ENCODE measurements at places on chromosomes 16 and 17. TPM values are rescaled to one million over a fixed set of nuclear protein-coding genes. Genes with fewer than 3 reads are reported as not detected.
A peak's percentile ranks its signal among the peaks of the same experiment; 100 is the strongest.

DNA sequence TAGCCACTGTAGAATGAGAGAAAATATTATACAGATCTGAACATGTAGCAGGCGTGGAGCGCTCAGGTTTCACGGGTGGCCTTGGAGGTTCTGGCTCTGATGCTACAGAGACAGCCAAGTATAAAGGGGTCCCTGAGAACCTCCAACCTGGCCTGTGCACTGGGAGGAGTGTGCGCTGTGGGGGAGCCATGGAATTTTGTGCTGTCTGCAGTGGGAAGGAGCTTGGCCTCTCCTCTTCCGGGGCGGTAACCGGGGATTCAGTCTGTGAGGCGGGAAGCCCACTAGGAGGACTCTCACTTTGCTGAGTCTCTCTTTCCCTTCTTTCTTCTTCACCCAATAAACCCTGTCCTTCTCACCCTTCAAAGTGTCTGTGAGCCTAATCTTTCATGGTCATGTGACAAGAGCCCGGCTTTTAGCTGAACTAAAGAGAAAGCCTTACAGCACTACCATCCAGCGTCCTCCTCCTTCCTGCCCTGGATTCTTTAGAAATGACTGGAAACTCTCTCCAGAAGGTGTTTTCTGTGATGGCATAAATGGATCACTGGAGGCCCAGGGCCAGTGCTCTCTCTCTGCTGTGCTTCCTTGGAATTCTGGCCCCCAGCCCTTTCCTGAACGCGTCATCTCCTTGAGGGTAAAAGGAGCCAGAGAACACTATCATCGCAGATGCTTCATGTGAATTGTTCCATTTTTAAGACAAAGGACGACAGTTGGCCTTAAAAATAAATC, 232.1 kb upstream of the CACNG5 start:
- H3K4me1 ChIP-seq, result peaks cover 4% of the 10 kb centered on the region
- no peaks in the 10 kb centered on the region for H3K27me3 ChIP-seq

DNA sequence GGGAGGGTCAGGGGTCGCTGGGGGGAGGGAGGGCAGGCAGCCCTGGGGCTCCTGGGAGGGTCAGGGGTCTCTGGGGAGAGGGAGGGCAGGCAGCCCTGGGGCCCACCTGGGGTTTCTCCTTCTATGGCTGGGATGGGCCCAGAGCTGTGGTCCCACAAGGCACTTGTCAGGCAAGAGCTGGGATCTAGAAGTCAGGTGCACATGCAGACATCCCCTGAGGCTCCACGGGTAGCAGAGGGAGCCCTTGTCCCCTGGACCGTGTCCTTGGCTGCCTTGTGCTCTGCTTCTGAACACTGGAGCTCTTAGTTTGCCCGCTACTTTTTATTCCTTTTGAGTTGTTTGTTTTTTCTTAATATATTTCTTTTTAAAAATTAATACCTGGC, 1.8 kb downstream of the TUBB3 start:
- no peak overlapping the region for H3K4me3 ChIP-seq
- H3K36me3 ChIP-seq, result no peaks in the 10 kb centered on the region

The KRT12 gene
- not detected for total RNA-seq

GRCh38 chr17:16945663-16946218, 26.2 kb downstream of the TNFRSF13B start:
- no peaks in the 10 kb centered on the region for H3K36me3 ChIP-seq
- H3K27me3 ChIP-seq, result no peaks in the 10 kb centered on the region
- DNase-seq, result peak; percentile 11
- H3K4me1 ChIP-seq, result no peaks in the 10 kb centered on the region
- H3K27ac ChIP-seq, result no peak overlapping the region

DNA sequence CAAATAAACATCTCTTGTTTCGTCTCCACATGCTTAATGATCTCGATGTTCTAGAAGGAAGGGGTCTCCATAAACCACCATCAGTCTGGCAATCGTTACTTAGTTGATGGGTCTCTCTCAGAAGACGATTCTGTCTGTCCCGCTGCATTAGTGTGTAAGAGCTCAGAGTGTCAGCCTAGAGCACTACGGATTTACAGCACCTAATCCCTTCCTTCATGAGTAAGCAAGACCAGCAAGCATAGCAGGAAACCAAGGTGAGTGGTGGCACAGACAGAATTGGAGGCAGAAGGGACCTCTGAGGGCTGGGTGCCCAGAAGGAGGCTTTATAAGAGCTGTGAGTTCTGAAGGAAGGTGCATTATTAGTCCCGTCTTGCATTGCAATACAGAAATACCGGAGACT, 440.1 kb downstream of the RBFOX1 start:
- H3K27me3 ChIP-seq, result no peaks in the 10 kb centered on the region
- H3K4me3 ChIP-seq, result no peak overlapping the region
- no peaks in the 10 kb centered on the region for H3K4me1 ChIP-seq
- no peak overlapping the region for H3K27ac ChIP-seq
- no peaks in the 10 kb centered on the region for H3K36me3 ChIP-seq

The RSAD1 gene
- total RNA-seq, result 30.6 TPM

DNA sequence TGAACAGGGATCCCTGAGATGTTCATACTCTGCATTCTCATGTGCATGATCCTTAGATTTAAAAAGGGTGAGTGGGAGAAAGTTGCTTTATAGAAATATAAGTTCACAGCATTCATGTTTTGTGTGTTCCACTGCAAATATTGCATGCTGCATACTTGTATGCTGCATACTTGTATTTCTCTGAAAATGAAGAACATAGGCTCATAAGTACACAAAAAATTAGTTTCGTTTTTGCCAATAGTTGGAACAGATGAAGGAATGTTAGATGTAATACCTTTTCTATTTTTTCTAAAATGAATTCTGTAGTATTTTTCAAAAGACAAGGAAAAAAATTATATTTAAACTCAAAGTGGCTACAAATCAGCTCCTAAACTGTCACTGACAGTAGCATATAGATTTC, 79.0 kb downstream of the NFAT5 start:
- peaks cover 7% of the 10 kb centered on the region for H3K36me3 ChIP-seq
- H3K27me3 ChIP-seq, result no peaks in the 10 kb centered on the region
- DNase-seq, result no peak
- no peak overlapping the region for H3K4me3 ChIP-seq

- H3K36me3 ChIP-seq, result no peaks in the 10 kb centered on the region
- H3K27me3 ChIP-seq, result no peaks in the 10 kb centered on the region
- DNase-seq, result no peak
- H3K4me3 ChIP-seq, result no peak overlapping the region
Observed at GRCh38 chr16:30509081-30509765, 17.1 kb downstream of the ZNF768 start.

DNA sequence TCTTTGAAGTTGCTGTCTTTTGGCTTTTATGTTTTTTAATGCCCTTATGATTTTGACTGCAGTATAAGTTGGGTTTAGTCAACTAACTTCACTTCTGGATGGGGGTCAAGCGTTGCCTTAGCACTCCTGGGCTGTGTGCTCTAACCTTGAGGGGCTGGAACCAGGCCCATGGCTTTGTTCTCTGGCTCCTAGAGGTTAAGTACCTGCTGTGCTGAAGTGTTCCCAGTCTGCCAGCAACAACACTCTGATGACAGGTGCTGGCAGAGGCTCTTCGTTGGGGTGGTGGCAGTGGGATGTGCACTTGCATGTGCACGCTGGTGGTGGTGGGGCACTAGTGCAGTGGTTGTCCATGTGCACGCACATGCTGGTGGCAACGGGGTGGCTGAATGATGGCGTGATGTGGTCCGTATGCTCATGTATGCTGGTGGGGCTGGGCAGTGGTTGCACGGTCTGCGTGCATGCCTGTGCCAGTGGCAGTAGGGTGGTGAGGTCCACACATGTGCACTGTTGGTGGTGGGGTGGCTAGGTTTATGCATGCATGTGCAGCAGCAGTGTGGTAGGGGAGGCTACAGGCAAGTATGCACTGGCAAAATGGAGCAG, 447.8 kb upstream of the GOT2 start:
- DNase-seq, result peak; percentile 2
- H3K4me3 ChIP-seq, result no peak overlapping the region
- H3K27me3 ChIP-seq, result no peaks in the 10 kb centered on the region
- no peak overlapping the region for H3K27ac ChIP-seq
- no peaks in the 10 kb centered on the region for H3K4me1 ChIP-seq

DNA sequence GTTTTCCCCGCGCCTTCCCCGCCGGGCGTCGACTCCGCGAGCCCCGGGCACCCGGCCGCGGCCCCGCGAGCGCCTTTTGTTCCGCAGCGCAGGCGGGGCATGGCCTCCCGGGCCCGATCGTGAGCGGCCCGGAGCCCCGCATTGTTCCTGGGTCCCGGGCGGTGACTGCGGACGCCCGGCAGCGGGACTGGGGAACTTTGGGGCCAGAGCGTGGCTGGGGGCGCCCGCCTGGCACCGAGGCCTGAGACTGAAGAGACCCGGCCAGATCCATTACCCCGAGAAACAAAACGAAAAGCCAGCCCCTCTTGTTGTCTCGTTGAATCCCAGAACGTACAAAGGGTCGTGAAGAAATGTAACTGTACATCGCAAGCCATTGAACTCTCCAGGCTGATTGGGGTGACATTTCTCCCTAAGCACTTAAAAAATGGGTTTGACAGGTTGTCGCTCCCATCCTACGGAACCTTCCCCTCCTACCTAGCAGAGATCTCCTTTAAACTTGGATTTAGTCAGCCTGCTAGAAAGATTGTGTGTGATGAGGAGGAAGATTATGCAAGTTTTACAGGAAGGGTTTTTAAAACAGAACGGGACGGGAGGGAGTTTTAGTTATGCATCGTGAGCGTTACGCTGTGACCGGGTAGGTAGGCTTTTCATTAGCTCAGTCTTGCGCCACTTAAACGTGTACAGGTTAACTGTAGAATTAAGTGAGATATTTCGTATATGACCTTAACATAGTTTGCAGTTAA, 825 bp downstream of the METTL9 start:
- no peaks in the 10 kb centered on the region for H3K36me3 ChIP-seq
- peak overlapping the region; percentile 85 for H3K27ac ChIP-seq
- peak; percentile 25 for DNase-seq
- peaks cover 11% of the 10 kb centered on the region for H3K4me1 ChIP-seq
- peak overlapping the region; percentile 77 for H3K4me3 ChIP-seq
- H3K27me3 ChIP-seq, result no peaks in the 10 kb centered on the region

The NGFR gene
- total RNA-seq, result 21.8 TPM

DNA sequence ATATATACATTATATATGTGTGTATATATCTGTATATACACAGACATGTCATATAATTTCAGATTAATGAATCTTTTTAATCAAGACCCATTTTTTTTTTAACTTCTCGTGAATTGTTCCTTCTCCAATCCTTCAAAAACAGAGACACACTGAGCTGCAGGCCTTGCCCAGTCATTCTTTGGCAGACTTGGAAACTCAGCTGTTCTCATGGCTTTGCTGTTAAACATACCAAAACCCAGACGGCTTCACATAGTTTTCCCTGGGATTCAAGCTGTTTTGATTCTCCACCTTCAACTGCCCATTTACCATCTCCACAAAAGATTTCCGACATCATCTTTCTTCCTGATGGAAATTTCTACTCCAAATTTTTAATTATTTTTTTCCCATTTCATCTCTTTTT, 148.7 kb downstream of the KCNJ2 start:
- H3K27me3 ChIP-seq, result no peaks in the 10 kb centered on the region
- no peak for DNase-seq
- no peak overlapping the region for H3K27ac ChIP-seq

The XAF1 gene
- 10.2 TPM for total RNA-seq

DNA sequence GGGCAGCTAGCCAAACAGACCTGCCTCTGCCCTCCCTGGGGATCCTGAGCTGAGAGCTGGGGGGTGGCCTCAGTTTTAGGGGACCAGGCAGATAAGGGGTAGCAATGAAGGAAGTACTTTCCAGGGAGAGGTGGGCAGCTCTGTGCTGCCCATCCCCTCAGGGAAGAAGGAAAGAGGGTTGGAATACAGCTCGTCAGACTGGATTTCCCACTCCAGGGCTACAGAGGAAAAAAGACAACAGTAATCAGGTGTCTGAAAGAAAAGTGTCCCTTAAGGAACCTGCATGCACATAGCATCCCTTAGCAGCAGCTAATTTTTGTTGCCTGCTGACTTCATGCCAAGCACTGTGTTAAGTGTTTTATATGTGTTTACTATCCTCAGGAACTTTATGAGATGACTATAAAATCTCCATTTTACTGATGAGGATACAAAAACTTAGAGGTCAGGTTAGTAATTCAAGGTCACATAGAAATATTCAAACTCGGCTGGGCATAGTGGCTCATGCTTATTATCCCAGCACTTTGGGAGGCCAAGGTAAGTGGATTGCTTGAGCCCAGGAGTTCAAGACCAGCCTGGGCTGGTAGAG, 3.2 kb upstream of the MRPL58 start:
- no peak overlapping the region for H3K27ac ChIP-seq
- H3K4me1 ChIP-seq, result peaks cover 16% of the 10 kb centered on the region
- H3K4me3 ChIP-seq, result no peak overlapping the region
- H3K27me3 ChIP-seq, result no peaks in the 10 kb centered on the region
- no peak for DNase-seq

The NPW gene
- total RNA-seq, result not detected

DNA sequence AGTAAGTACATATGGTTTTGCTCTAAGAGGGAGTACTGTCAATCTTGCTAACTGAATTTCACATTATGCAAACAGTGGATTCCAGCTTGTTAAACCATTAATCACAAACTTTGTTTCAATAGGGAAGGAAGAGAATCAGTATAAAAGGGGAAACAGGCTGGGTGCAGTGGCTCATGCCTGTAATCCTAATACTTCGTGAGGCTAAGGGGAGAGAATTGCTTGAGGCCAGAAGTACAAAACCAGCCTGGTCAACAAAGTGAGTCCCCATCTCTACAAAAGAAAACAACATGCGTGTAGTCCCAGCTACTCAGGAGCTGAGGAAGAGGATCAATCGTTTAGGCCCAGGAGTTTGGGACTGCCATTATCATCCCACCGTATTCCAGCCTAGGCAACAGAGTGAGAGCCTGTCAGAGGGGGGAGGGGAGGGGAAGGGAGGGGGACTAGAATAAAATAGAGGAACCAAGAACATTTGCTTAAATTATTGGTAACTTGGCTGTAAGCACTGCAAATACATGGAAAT, 65.7 kb downstream of the FBXL20 start:
- no peak overlapping the region for H3K27ac ChIP-seq
- H3K4me1 ChIP-seq, result peaks cover 41% of the 10 kb centered on the region
- H3K36me3 ChIP-seq, result no peaks in the 10 kb centered on the region
- DNase-seq, result no peak
- H3K27me3 ChIP-seq, result no peaks in the 10 kb centered on the region

The ADCY7 gene
- total RNA-seq, result 6.3 TPM

DNA sequence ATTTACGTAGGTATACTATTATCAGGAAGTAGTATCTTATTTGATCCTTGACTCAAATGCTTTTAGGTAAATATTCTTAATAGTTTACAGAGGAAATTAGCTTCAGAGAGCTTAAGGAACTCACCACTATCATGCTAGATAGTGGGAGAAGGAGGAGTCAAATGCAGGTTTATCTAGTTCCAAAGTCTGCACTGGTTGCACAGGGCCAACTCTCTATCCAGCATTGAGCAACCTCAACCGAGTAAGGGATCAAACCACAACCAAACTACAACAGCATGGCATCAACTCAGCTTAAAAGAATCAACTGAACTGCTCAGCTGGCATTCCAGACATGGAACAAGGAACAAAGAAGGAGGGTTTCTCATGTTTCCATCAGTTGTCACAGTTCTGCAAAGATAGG, 306.0 kb downstream of the MAF start:
- no peak overlapping the region for H3K27ac ChIP-seq
- no peak overlapping the region for H3K4me3 ChIP-seq
- no peaks in the 10 kb centered on the region for H3K27me3 ChIP-seq

The CTF1 gene
- total RNA-seq, result 5.3 TPM

GRCh38 chr17:28446716-28447395, 26.6 kb upstream of the SLC13A2 start:
- H3K27ac ChIP-seq, result no peak overlapping the region
- H3K27me3 ChIP-seq, result no peaks in the 10 kb centered on the region
- no peak overlapping the region for H3K4me3 ChIP-seq
- no peaks in the 10 kb centered on the region for H3K36me3 ChIP-seq
- H3K4me1 ChIP-seq, result no peaks in the 10 kb centered on the region
